Activated naive CD8-positive, alpha-beta T cell treated with anti-CD3 and anti-CD28 coated beads, Interleukin-2, amount 50 U/mL, for 24 hours (primary cell): ENCODE measurements at places on chromosomes 16 and 17.

GRCh38 chr16:68073902-68074760 lies 11.0 kb upstream of the NFATC3 start:
- DNase-seq = no peak

DNA sequence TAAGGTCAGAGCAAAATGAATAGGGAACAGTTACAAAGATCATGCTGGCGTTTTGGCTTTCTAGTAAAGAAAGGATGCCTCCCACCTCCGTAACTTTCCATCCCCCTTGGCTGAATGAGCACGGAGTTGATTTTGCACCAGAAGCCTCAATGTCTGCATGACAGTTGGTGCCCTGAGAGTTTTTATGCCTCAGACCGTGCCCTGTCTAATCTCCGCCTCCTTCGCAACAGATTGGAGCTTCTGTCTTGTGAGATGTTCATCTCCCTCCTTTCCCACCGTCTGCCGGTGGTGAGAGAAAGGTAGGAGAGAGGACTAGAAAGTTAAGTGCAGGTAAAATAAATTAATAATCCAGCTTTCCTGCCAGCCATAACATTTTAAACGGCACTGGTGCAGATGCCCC lies 1.9 kb downstream of the HS3ST4 start:
- no peak for DNase-seq

- no peak for DNase-seq
Measured at GRCh38 chr17:83177611-83178532, 98.5 kb downstream of the METRNL start.

DNA sequence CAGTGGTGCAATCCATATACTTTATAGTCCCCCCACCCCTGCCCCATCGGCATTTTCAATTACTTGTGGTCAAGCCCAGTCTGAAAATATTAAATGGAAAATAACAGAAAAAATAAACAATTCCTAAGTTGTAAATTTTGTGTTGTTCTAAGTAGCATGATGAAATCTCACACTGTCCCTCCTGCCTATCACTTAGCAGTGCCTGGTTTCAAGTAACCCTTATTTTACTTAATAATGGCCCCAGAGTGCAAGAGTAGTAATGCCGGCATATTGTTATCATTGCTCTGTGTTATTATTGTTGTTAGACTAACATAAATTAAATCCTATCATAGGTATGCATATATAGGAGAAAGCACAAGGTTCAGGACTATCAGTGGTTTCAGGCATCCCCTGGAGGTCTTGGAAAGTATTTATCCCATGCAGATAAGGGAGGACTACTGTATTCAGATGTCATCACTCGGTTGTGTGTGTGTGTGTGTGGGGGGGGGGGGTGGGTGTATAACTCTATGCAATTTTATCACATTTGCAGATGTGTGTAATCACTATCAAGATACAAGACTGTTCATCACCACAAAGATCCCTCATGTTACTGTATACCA lies 9.3 kb downstream of the UBE2G1 start:
- no peak for DNase-seq

GRCh38 chr16:58361726-58362125 lies 30.5 kb upstream of the GINS3 start:
- DNase-seq = no peak

DNA sequence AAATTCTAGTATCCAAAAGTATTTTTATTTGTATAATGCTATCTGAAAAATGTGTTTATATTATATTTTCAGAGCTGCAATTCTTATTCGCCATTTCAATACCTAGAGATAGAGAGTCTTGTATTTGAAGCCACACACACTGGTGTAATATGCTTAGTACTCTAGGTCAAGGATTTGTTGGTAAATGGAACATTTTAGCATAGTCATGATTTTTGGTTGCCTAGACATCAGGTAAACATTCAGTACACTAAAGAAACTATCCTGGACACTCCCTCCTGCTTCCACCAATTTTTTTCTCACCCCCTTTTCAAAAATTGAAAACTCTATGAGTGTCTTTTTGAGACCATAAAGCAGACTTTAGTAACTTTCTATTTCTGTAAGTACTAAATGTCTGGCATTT lies 20.8 kb downstream of the ABHD15 start:
- no peak for DNase-seq

- DNase-seq = peak; percentile 75
Measured at GRCh38 chr17:15260376-15261257, 4.5 kb downstream of the PMP22 start.

GRCh38 chr17:64496786-64497564 lies at the start of gene POLG2:
TSS of gene POLG2 (minus strand) at chr17:64497054. CDS start at chr17:64496968, 86 bp downstream.
- peak; percentile 96 for DNase-seq

DNA sequence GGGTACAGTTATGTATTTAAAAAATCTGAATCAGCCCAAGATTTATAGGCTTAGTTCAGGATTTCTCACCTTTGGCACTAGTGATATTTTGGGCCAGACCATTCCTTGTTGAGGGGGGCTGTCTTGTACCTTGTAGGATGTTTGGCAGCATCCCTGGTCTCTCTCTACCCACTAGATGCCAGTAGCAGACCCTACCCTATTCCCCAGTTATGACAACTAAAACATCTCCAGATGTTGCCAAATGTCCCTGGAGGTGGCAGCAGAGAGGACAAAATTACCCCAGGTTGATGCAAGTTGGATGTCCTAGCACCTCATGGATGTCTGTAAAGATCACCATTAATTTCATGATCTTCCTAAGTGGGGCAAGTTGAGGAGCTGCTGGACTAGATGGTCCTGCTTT lies 45.8 kb downstream of the SYT17 start:
- no peak for DNase-seq

DNA sequence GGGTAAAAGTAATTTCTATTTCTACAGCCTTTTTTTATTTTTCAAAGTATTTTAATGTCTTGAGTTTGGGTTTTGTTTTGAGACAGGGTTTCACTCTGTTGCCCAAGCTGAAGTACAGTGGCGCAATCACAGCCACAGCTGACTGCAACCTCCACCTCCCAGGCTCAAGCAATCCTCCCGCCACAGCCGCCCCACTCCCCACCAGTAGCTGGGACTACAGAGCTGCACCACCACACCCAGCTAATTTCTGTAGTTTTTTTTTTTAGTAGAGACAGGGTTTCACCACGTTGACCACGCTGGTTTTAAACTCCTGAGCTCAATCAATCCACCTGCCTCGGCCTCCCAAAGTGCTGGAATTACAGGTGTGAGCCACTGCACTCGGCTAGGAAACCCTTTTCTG lies 44.0 kb downstream of the TUBD1 start:
- peak; percentile 55 for DNase-seq

DNA sequence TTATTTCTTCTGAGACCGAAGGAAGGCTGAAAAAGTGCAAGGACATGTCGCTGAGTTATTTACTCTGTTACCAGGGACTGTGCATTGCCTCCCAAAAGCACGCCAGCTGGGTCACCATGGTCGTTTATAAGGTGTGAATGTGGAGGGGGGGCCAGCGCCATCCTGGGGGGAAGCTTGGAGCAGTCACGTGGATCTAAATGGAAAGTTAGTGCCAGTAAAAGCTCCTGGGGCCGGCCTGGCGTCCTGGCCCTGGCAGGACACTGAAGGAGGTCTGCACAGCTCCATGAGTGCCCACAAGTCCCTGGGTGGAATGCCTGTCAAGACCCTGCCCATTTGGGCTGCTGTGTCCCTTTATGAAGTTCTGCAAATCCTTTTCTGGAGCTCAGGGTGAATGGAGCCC lies 82.6 kb downstream of the C16orf95 start:
- DNase-seq = no peak

DNA sequence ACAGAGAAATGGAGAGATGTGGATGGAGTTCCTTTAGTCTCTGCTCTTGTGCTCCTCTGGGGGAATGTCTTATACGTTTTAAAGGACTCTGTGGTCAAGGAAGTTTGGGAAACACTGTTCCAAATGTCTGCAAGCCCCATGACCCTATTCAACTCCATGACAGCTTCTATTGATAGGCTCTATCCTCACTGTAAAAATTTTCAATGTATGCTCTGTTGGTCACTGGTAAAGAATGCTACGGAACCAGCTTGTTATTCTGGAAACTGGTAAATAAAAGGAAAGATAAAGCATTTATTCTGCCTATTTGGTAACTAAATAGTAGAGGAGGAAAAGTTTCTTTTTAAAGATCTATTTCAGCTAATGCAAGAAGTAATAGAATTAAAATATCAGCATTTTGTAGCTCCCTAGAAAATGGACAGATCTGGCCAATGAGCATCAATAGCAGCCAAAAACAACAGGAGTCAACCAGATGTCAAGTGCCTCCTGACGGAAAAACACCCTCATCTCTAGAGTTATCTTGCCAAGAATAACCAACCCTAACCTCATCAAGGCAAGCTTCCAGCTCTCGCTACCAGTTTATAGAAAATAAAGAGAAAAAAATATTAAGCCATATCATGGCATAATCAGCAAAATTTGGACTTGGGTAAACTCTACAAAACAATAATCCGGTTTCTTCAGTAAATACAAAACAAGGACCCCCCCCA lies 16.1 kb downstream of the GDE1 start:
- no peak for DNase-seq

GRCh38 chr17:49217651-49218413 lies 7.3 kb downstream of the ABI3 start:
- DNase-seq = peak; percentile 66

DNA sequence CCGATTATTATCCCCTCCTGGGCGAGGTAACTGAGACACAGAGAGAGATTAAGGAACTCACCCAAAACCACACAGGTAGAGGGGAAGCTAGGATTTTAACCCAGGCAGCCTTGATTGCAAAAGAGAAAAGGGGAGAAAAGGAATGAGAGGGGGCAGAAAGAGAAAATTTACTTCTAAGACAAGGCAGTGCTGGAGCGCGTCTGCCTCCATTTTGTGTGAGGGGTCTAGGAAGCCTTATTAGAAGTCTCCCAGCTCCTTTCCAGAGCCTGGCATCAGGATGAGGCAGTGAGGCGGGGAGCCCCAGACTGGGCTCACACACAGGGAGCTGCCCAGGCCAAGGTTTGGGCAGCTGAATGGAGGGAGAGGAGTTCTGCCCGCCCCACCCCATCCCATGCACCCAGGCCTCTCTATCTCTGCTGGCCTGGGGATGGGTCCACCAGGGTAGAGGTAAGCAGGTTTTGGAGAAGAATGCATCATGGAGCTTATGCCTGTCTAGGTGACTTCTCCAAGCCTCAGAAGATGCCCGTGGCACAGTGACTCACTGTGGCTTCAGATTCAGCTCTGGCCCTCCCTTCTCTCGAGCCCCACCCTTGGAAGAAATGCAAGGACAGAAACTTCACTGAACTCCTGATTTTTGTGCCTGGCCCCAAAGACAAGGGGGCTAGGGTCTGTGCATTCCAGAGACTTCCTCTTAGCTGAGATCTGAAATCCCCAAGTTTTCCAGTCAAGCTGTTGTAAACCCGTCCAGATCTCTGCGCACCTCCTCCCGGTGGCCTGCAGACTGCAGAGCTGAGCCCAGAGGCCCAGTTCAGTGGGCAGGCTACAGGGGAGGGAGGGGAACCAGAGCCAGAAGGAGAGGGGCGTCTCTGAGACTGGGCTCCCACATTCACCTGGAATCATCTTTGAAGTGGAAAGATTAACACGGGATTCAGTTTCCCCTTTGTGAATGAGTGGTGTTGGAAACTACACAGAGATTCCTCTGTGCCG lies 95.1 kb upstream of the CDH5 start:
- no peak for DNase-seq

GRCh38 chr16:15873301-15873700 lies 15.1 kb downstream of the CEP20 start:
- DNase-seq = no peak

GRCh38 chr17:81556175-81556691 lies 4.1 kb upstream of the FAAP100 start:
- no peak for DNase-seq

DNA sequence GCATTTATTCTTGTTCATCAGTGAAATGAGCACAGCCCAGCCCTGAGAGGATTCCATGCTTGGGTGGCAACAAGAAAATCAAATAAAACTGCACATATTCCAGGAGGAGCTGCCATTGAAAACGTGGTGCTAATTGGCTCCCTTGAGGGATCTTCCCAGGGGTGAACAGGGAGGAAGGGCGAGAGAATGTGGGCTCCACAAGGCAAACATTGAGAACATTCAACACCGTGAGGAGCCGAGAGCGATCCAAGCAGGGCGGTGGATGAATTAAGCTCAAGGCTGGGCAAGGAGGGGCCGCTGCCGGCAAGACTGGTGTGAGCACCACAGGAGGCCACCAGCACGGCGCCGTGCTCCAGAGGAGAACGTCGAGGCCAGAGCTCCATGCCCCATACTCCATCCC lies 166.9 kb downstream of the C16orf95 start:
- DNase-seq = no peak

DNA sequence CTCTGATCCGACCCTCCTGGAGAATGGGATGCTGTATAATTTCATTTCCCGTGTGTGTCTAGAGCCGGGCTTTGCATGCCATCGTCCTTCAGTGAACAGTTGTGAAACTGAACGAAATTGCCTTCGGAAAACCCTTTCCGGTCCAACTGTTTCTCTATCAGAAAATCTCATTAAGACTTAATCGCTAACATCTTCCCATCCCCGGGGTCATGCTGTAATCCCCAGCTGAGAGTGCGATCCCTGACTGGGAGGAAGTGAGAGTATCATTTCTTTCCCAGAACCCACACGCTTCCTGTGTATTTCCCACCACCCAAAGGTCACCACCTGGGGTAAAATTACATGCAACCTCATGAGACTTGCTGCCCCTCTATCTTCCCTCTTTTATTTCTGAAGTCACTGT lies 75.6 kb upstream of the RBFOX1 start:
- DNase-seq = no peak

DNA sequence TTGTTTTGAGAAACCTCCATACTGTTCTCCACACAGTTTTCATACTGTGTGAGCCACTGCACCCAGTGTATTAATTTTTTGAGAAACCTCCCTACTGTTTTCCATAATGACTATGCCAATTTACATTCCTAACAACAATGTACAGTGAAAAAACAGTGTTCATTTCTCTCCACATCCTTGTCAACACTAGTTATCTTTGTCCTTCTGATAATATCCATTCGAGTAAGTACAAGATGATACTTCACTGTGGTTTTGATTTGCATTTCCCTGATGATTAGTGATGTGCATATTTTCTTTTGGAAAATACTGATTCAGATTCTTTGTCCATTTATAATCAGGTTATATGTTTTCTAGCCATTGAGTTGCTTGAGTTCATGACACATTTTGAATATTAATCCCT lies 462.0 kb downstream of the CDH11 start:
- DNase-seq = no peak

DNA sequence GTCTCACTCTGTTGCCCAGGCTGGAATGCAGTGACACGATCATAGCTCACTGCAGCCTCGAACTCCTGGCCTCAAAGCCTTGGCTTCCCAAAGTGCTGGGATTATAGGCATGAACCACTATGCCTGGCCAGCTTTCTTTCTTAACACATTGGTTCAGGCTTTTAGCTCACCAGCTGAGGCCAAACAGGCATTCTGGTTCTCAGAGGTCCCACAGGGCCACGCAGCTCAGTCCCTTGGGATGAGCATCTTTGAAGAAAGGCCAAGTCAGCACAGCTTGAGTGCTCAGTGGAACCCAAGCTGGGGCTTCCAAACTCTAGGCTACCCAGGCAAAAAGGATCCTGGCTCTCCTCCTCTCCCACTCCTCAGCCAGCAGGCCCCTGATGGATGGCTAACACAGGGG lies 2.5 kb downstream of the PIK3R5 start:
- no peak for DNase-seq

GRCh38 chr16:1067629-1068028 lies 4.9 kb upstream of the SSTR5 start:
- no peak for DNase-seq
